Foreskin melanocyte (primary cell): ENCODE measurements at places on chromosomes 6 and 20.

DNA sequence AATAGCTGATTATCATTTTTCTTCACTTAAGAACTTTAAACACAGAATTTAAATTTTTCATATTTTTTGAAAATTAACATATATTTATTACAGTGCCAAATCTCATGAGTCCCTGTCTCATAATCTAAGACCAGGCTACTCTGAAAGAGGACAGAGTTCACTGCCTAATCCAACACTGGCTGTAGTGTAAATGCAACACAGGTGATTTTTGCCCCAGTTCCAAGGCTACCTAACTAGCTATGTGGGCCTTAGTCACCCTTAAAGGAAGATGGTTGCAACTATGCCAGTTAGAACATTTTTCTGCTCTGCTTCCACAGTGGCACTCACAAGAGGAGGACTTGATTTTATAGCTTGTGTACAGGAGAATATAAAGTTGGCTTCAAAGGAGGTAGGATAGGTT is 4.9 kb downstream of the SLC25A27 start:
- no peak for DNase-seq

DNA sequence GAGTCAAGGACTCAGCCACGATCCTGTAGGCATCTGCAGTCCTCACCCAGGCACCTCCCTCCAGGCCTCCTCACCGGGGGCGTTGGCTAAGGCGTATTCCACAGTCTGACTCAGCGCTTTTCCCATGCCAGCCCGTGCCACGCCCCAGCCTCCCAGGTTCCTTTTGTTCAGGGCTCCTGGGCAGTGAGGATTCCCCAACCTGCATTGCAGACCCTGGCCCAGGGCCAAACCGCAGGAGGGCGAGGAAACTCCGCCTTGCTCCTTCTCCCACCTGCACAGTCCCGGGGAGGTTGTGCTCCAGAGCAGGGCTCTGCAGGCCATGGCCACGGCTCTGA is 202.8 kb upstream of the CST7 start:
- no peak for DNase-seq

DNA sequence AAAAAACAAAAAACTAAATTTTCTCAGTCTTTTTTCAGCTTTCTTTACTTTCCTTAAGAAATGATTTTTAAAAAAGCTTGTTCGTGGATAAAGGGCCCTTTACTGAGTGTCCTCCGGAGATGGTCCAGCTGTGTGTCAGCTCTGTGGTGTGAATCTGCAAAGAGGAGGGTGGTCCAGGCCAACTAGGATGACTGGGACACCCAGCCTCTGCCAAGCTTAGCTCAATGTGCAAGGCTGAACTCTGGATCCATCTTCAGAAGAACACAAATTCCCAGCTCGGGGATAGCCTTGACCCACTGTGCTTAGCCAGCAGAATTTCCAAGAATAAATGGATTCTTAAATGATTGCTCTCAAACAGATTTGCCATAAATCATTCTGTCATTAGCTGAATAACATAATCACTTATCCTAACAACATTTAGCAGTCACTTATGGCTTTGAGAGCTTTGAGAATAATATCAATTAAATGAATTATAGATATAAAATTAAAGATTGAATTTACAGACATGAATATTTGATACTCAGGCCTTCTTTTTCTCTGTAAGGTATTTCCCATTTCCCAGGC is 14.2 kb upstream of the CALHM5 start:
- no peak for DNase-seq

GRCh38 chr6:161922631-161923119 is 648.8 kb upstream of the AGPAT4 start:
- peak; percentile 10 for DNase-seq
